ENCODE measurements at places on chromosomes 6 and 20. TPM values are rescaled to one million over a fixed set of nuclear protein-coding genes. Genes with fewer than 3 reads are reported as not detected.

PPP1R3G gene
- not detected for total RNA-seq

- no peak overlapping the region for H3K4me3 ChIP-seq
- no peak for DNase-seq
- peaks cover 33% of the 10 kb centered on the region for H3K27me3 ChIP-seq
- peaks cover 3% of the 10 kb centered on the region for H3K36me3 ChIP-seq
These were observed 22.5 kb upstream of the C6orf58 start for GRCh38 chr6:127554435-127555006.

GRCh38 chr20:41470362-41471095 lies 103.9 kb upstream of the EMILIN3 start:
- no peak for DNase-seq
- H3K4me1 ChIP-seq, result peaks cover 11% of the 10 kb centered on the region
- H3K4me3 ChIP-seq, result no peak overlapping the region

DNA sequence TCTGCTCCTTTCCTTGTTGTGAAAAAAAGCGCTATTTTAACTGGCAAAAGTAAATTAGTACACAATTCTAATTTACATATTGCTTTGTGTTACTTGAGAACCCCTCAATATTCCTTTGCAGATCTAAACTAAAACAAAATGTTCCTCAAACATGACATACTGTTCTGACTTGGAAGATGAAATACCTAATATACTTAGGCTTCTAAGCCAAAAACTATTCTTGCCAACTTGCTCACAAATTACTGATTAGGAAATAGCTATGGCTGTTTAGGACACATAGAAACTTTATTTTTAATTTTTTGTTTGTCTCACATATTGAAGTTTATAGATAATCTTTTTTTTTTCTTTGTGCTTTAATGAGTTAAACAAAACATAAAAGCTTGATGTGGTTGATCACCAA lies 542.2 kb downstream of the GRIK2 start:
- H3K27ac ChIP-seq, result no peak overlapping the region
- H3K36me3 ChIP-seq, result no peaks in the 10 kb centered on the region
- no peaks in the 10 kb centered on the region for H3K4me1 ChIP-seq
- no peak overlapping the region for H3K4me3 ChIP-seq

GRCh38 chr20:48689388-48689787 lies 138.4 kb downstream of the PREX1 start:
- H3K36me3 ChIP-seq, result peaks cover 12% of the 10 kb centered on the region
- H3K27me3 ChIP-seq, result no peaks in the 10 kb centered on the region
- no peak for DNase-seq
- peak overlapping the region; percentile 60 for H3K27ac ChIP-seq

PAX1 gene
- total RNA-seq, result not detected

DNA sequence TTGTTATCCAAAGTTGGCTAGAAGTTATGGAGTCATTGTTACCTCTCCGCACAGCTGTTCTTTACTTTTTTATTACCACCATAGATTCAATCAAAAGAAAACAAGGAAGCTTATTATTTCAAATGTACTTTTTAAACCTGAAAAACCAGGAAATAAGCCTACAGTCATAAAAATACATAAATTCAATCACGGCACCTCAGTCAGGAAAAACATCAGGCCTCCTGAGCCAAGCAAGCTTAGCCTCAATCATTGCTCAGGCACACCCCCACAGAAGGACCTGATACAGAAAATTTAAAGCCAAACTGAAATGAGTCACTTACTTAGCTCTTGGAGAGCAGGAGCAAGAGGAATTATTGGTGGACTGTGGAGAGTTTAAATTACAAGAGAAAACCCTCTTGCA lies 44.3 kb downstream of the MARCKS start:
- H3K4me3 ChIP-seq, result no peak overlapping the region
- no peak for DNase-seq
- H3K4me1 ChIP-seq, result no peaks in the 10 kb centered on the region
- no peaks in the 10 kb centered on the region for H3K36me3 ChIP-seq

GRCh38 chr20:59785986-59786795 lies 147.2 kb downstream of the SYCP2 start:
- no peak overlapping the region for H3K27ac ChIP-seq
- H3K27me3 ChIP-seq, result peaks cover 33% of the 10 kb centered on the region
- no peaks in the 10 kb centered on the region for H3K36me3 ChIP-seq
- no peak overlapping the region for H3K4me3 ChIP-seq
- no peak for DNase-seq

Measured in T-helper 17 cell (primary cell).